ENCODE measurements at places on chromosomes 1 and 21.

DNA sequence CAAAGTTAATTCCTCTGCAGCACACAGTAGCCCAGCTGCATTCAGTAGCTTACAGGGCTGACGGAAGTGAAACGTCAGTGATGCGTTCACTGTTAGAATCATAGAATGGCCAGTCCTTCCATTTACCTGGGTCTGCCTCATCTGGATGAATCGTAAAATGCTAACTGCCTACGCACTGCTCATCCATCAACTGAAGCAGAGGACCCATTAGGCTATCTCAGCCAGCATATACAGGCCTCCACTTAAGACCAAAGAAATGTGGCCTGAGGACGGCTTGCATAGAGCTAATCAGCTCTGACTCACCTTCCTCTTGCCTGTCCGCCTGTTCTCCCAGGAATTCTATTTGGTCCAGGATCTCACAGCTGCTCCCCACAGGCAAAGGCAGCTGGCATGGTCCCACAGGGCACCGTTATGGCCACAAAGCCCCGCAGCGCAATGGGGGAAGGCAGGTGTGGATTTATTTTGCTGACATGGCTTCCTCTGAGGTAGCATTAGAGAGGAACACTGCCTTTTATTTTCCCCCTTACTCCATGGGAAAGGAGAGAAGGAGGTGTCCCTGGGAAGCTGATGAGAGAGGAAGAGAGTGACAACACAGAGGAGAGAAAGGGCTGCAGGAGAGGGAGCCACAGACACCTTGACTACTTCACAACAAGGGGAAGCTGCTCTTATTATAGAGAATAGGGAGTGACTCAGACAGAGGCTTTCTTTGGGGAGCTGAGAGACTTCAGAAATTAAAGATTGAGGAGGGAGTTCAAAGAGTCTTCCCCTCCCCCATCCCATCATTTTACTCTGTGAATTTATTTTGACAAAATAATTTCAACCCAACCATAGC, 177.6 kb downstream of the HHIPL2 start:
- no peak for DNase-seq

DNA sequence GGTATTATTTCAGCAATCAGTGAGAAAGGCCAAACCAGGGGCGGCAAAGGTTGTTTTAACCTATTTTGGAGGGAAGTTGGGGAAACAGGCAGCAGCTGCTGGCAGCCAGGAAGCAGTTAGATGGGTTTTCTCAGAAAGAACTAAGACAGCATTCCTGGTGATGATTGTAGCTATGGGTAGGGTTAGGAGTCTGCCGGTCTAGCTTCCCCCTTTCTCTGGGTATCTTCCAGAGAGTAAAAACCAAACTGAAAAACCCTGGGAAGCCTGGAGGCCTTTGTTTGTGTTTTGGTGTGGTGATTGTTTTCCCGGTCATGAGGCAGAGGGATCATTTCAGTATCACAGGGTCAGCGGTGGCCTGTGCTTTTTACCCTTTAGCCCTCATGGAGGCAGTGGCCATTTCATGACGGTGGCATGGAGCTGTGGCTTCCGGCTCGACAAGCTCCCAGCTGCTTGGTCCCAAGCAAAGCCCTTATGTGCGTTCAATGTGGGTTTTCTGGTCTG, 19.5 kb upstream of the TNFRSF1B start:
- no peak for DNase-seq

- peak; percentile 33 for DNase-seq
Observed at GRCh38 chr1:94634977-94635416, 93.4 kb upstream of the F3 start.

GRCh38 chr1:33396188-33397124, 34.4 kb downstream of the PHC2 start:
- peak; percentile 58 for DNase-seq

DNA sequence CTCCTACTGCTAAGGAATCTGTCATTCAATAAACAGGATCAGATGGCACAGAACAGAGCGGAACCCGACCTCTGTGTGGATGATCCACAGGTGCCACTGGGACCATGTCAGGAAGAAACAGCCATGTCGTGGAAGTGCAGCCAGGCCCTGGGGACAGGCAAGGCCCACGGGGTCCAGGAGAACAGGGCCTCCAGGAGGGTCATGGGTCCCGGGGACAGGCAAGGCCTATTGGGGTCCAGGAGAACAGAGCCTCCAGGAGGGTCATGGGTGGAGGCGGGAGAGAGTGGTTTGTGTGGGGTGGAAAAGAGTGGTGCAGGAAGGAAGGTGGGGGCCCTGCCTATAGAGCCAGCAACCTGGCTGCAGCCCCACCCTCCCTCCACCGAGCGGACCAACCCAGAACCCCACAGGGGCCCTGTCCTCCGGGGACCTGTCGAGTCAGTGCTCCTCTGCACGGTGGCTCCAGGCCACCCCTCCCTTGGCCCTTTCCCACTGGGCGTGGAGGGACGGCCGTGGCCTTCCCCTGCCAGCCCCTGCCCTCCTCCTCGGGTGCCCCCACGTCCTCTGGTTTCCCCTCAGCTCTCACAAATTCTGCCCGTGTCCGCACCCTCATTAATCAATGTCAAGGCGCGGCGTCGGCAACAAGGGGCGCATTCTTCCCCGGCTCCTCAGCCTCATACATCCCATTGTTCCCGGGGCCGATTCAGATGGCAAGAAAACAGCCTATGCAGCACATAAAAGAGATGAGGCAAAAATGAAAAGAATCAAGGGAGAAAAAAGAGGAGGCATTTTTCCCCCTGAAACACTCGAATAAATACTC, 146.4 kb downstream of the PRDM16 start:
- no peak for DNase-seq

- no peak for DNase-seq
Observed at GRCh38 chr21:45383615-45384201, 21.3 kb upstream of the COL18A1 start.

Measured in hematopoietic multipotent progenitor cell (in vitro differentiated cells).